NCI-H2081 treated with DMSO at 0.1 percent for 48 hours (cell line): ENCODE measurements at places on chromosomes 2 and 18.

DNA sequence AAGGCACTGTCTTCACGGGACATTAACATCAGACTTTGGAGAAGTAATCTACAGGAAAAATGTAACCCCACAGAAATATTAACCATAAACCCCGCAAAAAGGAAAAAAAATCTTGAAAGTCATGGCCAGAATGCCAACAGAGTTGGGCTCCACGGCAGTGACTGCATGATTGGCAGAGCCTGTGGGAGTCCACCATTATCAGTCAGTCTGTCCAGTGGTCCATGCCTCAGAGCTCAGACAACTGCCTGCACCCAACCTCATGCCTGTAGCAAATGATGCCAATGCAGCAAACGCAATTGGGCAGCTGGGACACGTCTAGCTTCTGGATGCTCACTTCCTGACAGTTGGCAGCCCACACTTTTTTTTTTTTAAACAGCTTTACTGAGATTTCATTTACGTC, 5.1 kb upstream of the PPIG start:
- DNase-seq, result no peak

DNA sequence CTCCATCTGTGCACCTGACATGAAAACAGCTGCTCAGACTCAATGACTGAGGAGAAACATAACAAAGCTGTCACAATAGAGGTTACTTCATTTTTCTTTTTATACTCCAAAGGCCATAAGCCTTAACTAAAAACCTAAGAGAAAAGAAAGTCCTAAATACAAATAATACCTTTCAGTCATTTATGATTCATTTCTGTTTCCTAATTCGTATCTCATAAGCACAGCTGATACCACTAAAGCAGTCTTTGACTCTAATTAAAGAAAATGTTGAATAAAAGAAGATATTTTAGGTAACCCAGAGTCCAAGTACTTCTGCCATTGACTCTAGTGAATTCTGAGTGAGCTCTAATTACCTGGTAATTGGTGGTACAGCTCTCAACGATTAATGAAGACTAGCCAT, 20.6 kb downstream of the NEMP2 start:
- no peak for DNase-seq

GRCh38 chr2:161090411-161090810, 69.8 kb upstream of the TANK start:
- DNase-seq, result no peak

DNA sequence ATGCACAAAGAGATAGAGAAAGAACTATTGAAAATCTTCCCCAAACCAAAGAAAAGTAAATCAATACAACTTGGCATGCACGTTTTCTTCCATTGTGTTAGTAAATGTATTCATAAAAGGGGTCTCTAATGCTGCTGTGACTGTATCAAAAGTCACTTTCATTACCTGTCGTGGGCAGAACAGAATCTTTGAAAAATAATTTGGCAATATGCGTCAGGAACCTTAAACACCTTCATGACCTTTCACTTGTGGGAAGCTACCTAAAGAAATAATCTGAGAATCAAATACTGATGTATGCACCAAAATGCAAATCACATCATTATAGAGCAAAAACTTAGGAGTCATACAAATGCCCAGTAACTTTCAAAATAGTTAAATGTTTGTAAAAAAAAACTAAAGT, 105.3 kb downstream of the ARL4C start:
- no peak for DNase-seq
